ENCODE measurements at places on chromosomes 16 and 17.

DNA sequence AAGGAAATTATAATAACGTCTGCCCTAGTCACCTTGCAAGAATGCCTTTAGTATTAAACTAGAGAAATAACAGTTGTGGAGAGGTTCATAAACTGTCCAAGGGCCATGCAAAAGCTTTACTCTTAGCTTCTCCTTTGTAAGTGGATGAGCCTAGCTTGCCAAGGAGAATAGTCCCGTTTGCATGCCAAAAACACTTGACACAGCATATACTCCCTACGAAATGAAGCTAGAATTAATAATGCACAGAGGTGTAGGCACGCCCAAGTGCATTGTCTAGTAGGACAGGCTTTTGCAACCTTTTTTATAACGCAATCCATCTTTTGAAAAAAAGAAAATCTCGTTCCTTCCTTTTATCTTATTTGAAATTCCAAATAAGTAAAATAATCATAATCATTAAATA, 12.8 kb upstream of the CDRT4 start:
- DNase-seq: no peak

- no peak for DNase-seq
Observed at GRCh38 chr17:74117999-74118421, 85.5 kb upstream of the RPL38 start.

DNA sequence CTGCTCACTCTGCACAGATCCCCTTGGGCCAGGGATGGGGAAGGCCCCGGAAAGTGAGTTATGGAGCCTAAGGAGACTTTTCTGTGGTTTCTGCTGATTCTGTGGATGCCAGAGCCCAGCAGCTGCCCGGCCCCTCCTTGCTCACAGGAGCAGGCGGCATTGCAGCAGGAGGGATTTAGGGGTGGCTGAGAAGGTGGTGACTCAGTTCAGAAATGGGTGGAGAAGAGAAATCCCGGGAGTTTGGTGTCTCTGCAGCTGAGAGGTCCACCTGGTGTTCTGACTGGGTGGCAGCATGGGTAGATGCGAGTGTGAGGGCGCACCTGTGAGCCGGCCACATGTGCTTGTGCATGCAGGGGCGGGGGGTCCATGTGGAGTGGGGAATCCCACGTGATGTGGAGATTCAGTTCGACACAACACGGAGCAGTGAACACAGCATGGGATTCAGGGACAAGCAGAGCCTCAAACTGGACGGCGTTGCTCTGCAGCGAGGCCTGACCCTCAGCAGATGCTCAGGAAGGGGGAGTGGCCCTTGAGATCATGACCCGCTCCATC, 16.0 kb upstream of the SPPL2C start:
- no peak for DNase-seq

- no peak for DNase-seq
Observed at GRCh38 chr16:16093628-16094332, 129.5 kb downstream of the ABCC6 start.

GRCh38 chr17:53166731-53167130, 656.0 kb upstream of the KIF2B start:
- no peak for DNase-seq

DNA sequence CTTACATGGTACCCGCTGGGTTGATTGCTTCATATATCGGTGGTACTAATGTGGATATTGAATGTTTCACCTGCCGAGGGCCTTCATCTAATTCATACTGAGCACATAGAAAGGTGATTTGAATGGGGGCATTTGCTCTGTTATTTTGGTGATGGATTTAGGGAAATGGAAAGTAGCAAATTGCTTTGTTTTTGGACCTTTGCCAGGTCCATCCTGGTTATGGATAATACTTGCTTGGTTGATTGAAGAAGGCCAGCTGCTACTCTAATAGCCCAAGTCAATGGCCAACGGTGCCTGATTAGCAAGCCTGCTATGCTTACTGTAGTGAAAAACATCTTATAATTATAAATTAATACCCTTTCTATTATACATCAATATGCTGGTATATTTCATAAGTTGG, 253.6 kb downstream of the CDH13 start:
- no peak for DNase-seq

Measured in stimulated activated CD8-positive, alpha-beta memory T cell treated with anti-CD3 and anti-CD28 coated beads, Interleukin-7, amount 100 ng/mL, for 24 hours (primary cell).